ENCODE measurements at places on chromosomes 13 and 19.
A peak's percentile ranks its signal among the peaks of the same experiment; 100 is the strongest.

DNA sequence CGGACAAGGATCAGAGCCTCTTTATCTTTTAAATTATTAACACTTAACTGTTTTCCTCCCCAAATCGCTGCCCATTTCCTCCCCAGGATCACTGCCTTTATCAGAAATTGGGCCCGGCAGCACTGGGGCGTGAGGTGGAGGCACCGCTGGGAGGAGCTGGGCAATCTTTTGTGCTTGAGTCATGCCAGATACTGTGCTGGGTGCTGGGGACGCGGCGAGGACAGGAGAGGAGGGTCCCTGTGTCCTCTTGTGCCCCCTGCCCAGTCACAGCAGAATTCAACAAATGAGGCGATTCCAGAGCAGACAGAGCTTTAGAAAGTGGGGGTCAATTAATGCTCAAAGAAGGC is 347.8 kb downstream of the ZNF536 start:
- peak; percentile 18 for DNase-seq

DNA sequence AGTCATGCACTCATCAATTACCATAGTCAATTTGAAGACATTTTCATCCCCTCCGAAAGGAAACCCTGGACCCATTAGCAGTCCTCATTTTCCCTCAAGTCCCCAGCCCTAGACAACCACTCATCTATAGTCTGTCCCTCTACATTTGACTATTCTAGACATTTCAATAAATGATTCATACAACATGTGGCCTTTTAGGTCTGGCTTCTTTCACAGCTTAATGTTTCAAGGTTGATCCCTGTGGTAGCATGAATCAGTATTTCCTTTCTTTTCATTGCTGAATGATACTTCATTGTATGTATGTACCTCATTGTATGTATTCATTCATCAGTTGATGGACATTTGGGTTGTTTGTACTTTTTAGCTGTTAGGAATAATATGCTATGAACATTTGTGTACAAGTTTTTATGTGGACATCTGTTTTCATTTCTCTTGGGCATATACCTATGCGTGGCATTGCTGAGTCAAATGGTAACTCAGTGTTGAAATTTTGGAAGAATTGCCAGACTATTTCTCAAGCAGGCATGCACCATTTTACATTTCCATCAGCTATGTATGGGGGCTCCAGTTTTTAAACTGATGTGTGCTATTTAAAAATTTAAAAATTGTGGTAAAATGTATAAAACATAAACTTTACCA is 18.4 kb downstream of the SPATA13 start:
- DNase-seq: no peak

GRCh38 chr13:30408319-30409101 is 13.8 kb upstream of the UBE2L5 start:
- peak; percentile 74 for DNase-seq

- DNase-seq: peak; percentile 95
These were observed 42.7 kb downstream of the ADPRHL1 start for GRCh38 chr13:113410472-113411201.

GRCh38 chr19:41016488-41017071 is 25.5 kb downstream of the CYP2B6 start:
- DNase-seq: no peak

- no peak for DNase-seq
These were observed 34.6 kb upstream of the CD177 start for GRCh38 chr19:43318796-43319314.

DNA sequence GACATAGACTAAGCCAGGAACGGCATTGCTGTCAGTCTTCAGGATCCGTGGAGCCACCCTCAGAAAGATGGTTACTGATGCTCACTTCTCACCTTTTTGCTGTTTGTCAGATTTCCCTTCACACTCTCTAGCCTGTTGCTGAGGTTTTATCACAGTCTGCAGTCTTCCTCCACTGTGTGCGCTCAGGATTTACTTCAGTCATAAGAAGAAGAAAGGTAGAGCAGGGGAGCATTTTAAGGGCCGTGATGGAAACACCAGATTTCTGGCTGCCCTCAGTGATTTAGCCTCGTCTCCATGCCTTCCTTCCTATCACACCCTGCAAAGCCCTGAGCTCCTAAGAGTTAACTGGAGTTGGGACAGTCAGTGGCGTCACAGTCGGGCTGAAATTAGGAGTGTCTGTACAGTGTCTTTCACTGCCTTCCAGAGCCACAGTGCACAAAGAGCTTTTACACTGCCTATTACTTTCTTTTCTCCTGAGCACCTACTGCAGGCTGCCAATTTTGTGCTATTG is 60.0 kb upstream of the GPR183 start:
- no peak for DNase-seq

All from hepatic stellate cell (primary cell).